ENCODE measurements at places on chromosomes 5 and 9.

DNA sequence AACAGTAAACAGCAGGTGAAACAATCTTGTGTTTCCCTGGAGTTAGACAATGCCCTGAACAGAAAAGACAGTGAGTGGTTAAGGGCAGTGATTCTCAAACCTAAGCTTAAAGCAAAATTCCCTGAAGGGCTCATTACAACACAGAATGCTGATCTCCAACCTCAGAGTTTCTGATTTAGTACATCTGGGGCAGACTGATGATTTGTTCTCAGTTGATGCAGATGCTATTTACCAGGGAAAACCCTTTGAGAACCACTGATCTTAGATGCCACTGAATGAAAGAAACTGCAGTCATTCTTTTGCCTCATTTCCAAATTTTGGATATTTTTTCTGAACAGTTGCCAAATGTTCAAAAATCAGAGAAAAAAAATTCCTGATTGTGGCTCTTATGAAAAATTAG lies 18.7 kb upstream of the ADAM19 start:
- no peak for DNase-seq

GRCh38 chr5:39399135-39400036 lies 25.4 kb downstream of the DAB2 start:
- DNase-seq, result no peak

DNA sequence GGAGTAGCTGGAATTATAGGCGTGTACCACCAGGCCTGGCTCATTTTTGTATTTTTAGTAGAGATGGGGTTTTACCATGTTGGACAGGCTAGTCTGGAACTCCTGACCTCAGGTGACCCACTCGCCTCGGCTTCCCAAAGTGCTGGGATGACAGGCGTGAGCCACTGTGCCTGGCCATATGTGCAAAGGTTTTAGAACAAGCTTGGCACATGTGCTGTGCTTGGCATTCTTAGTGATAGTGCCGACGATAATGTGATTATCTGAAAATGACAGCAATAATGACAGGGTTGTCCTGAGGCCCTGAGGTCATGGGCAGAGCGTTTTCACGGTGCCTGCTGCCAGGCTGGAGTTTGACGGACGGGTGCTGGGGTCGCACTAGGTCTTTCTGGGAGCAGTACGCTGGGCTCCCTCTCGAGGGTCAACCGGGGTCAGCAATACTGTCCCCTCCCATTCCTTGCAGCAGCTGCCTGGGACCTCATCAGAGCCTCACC lies 42.6 kb downstream of the HMCN2 start:
- no peak for DNase-seq

GRCh38 chr5:97135868-97136267 lies 6.5 kb downstream of the LIX1 start:
- no peak for DNase-seq

GRCh38 chr5:93956006-93956405 lies 214.6 kb upstream of the POU5F2 start:
- no peak for DNase-seq

DNA sequence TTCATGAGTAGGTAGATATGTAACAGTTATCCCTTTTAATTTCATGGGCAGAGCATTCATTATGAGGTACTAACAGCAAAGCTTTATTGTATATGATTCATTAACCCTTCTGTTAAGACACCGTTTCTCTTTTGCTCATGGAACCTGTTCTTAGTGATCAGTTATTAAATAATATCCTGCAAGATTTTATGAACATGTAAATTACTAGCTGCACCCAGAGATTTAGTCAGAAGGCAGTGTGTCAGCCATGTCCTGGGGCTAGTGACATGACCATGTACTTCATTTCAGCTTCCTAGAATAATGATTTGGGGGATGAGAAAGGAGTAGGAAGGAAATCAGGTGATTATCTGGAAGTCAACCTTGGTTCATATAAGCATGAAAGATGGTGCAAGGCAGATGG lies 7.0 kb downstream of the MAST4 start:
- no peak for DNase-seq

DNA sequence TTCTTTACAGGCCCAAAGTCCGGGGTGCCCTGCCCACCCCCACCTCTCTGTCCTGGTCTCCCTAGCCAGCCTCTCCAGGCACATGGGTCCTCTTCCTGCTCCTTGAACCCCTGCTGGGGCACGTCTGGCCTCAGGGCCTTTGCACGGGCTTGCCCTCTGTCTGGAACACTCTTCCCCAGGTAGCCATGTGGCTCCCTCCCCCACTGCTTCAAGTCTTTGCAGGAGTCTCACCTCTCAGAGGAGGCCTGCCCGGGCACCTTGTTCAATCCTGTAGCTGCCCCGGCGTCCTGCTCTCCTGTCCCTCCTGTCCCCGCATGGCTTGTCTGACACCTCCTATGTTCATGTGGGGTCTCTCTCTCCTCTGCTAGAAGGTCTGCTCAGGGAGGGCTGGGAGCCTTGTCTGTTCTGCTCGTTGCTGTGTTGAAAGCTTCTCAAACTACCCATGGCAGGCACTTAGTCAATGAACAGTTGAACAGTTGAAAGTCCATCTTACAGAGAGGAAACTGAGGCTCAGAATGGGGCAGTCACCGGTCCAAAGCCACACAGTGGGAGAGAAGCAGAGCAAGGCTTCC lies 241.4 kb downstream of the PBX3 start:
- DNase-seq, result no peak

DNA sequence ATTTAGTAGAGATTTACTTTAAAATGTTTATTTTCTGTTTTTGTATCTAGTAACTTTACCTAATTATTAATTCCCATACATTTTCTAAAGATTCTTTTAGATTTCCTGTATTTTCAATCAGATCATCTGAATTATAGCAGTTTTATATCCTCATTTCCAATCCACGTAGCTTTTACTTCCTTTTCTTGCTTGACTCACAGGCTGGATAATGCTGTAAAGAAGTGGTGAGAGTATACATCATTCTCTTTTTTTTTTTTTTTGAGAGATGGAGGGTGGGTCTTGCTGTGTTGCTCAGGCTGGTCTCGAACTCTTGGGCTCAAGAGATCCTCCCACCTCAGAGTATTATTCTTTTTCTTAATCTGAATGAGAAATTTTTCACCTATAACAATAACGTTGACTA lies 11.2 kb upstream of the SETX start:
- no peak for DNase-seq

DNA sequence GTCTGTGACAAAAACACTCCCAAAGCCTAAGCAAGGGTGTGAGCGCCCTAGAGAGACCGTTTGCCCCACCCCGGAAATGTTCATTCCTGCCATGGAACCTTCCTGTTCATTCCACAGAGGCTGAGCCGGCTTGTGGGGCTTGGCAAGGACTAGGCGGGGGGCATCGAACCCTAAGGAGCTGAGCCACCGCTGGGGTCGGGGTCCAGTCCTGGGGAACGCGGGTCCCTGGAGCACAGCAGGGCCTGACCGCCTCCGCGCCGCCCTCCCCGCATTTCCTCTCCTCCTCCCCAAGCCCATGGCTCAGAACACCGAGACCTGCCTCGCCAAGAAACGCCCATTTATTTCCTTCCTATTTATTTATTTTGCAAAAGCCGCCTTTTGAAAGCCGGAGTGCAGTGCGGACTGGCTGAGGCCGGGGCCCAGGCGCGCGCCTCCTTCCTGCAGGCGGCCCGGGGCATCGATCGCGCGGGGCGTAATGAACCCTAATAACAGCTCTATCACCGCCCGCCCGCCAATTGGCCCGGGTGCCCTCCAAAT lies 228.9 kb upstream of the IRX4 start:
- no peak for DNase-seq

DNA sequence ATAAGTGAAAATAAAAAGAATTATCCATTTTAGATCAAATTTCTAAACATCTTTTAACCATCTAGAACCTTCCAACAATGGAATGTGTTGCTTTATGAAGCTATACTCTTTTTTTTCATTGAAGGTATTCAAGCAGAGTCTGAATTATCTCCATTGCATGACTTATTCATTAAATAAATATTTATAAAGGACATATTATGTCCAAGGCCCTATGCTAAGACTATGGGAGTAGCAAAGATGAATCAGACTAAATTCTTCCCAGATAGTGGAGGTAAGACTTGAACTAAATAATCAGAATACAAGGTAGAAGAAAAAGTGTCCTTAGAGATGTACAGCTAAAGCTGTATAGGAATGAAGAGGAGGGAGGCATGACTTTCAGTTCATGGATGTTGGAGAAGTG lies 215.5 kb upstream of the RGMB start:
- DNase-seq, result no peak

GRCh38 chr9:114035221-114035844 lies 42.8 kb downstream of the AMBP start:
- DNase-seq, result no peak

GRCh38 chr9:87569008-87569509 lies 71.4 kb downstream of the DAPK1 start:
- no peak for DNase-seq

- DNase-seq, result no peak
Observed at GRCh38 chr5:110386782-110387181, 339.7 kb downstream of the TMEM232 start.

- DNase-seq, result no peak
Observed at GRCh38 chr5:139862313-139862712, 66.7 kb downstream of the PSD2 start.

DNA sequence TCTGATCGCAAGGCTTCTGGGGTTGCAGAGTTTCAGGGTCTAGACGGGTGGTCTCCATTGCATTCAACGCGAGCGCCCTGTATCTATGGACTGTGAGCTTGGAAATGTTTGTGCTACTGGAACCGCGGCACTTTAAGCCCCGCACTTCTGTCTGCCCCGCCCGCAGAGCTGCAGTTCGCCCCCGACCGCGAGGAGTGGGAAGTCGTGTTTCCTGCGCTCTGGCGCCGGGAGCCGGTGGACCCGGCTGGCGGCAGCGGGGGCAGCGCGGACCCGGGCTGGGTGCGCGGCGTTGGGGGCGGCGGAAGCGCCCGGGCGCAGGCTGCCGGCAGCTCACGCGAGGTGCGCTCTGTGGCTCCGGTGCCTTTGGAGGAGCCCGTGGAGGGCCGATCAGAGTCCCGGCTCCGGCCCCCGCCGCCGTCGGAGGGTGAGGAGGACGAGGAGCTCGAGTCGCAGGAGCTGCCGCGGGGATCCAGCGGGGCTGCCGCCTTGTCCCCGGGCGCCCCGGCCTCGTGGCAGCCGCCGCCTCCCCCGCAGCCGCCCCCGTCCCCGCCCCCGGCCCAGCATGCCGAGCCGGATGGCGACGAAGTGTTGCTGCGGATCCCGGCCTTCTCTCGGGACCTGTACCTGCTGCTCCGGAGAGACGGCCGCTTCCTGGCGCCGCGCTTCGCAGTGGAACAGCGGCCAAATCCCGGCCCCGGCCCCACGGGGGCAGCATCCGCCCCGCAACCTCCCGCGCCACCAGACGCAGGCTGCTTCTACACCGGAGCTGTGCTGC lies 1.0 kb downstream of the ADAMTS19 start:
- DNase-seq, result no peak

DNA sequence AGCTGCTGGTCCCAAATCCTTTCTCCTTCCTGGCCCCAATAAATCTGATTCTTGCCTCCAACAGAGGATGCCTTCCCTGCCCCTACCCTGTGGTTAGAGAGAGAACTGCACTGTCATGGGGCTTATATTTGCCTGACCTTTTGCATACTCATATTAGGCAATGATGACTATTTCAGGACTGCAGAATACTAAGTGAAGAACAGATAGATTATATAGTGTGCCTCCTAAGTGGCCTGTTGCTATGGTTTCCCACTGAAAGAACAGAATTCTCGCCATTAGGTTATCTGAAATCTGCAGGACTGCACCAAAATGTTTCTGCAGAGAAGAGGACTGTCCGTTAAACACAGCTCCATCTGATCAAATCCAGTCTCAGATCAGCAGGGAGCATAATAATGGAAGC lies 87.3 kb upstream of the CCNG1 start:
- no peak for DNase-seq

- DNase-seq, result no peak
Observed at GRCh38 chr9:37719526-37719925, 34.1 kb upstream of the TRMT10B start.

- no peak for DNase-seq
Observed at GRCh38 chr5:139633295-139634027, 14.7 kb upstream of the CXXC5 start.

- DNase-seq, result no peak
Observed at GRCh38 chr9:113317777-113318176, 14.6 kb upstream of the RNF183 start.

DNA sequence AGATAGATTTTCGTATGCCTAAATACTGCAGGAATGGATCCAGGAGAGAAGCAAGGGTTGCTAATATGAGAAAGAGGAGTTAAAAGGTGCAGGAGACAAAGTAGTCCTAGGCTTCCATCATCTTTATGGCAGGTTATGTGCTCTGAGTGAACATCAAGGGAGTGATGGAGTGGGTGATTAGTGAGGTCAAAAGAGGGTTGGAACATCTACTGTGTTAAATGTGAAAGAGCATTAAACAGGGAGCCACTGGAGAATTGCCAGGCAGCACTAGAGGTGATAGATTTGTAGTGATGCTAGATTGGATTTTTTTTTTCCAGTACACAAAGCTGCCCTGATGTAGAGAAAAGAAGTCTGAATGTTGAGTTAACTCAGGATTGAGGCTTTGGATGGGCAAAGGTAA lies 199.3 kb downstream of the NMUR2 start:
- DNase-seq, result no peak

DNA sequence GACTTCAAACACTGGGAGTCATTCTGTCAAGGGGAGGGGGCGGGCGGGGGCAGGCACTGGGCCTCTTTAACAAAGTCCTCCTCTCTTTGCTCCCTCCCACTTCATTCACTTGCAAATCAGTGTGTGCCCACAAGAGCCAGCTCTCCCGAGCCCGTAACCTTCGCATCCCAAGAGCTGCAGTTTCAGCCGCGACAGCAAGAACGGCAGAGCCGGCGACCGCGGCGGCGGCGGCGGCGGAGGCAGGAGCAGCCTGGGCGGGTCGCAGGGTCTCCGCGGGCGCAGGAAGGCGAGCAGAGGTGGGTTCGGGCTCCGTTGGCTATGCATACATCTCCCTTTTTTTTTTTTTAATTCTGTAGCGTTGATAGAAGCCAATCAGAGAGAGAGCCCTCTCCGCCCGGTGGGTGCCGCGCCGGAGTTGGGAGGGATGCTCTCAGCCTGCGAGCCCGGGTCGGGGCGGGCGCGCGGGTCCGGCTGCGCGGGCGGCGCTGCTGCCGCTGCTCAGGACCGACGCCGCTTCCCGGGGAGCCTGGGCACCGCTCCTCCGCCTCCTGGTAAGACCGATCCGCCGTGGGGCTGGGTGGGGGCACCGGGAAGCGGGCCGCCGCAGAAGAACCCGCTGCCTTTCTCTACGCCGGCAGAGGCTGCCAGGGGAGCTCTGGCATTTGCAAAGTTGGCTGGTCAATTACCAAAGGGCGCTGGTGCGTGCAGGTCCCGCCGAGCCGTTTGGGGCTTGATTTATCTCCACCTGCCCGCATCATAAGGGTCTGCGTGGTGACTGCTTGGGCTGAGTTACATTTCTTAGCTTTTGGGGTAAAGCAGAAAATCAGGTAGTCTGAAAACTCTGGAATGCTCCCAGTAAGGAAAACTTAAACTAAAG lies at the start of gene CDH6:
TSS of gene CDH6 (plus strand) at position 96 of the 877 bp plus-strand sequence. CDS start 73,788 bp downstream, outside the sequence.
- DNase-seq, result no peak

- DNase-seq, result no peak
Observed at GRCh38 chr9:77022783-77023440, 3.5 kb downstream of the FOXB2 start.

- no peak for DNase-seq
Observed at GRCh38 chr9:32965999-32966722, 35.3 kb downstream of the APTX start.

- no peak for DNase-seq
Observed at GRCh38 chr5:171984748-171985419, 21.6 kb downstream of the FBXW11 start.

Data from stimulated activated CD8-positive, alpha-beta memory T cell treated with anti-CD3 and anti-CD28 coated beads, Interleukin-2, amount 100 ng/mL, for 1 hour (primary cell).